Breast epithelium (tissue), 4 donors: ENCODE measurements at places on chromosomes 6 and 20.
A peak's percentile ranks its signal among the peaks of the same experiment; 100 is the strongest.

DNA sequence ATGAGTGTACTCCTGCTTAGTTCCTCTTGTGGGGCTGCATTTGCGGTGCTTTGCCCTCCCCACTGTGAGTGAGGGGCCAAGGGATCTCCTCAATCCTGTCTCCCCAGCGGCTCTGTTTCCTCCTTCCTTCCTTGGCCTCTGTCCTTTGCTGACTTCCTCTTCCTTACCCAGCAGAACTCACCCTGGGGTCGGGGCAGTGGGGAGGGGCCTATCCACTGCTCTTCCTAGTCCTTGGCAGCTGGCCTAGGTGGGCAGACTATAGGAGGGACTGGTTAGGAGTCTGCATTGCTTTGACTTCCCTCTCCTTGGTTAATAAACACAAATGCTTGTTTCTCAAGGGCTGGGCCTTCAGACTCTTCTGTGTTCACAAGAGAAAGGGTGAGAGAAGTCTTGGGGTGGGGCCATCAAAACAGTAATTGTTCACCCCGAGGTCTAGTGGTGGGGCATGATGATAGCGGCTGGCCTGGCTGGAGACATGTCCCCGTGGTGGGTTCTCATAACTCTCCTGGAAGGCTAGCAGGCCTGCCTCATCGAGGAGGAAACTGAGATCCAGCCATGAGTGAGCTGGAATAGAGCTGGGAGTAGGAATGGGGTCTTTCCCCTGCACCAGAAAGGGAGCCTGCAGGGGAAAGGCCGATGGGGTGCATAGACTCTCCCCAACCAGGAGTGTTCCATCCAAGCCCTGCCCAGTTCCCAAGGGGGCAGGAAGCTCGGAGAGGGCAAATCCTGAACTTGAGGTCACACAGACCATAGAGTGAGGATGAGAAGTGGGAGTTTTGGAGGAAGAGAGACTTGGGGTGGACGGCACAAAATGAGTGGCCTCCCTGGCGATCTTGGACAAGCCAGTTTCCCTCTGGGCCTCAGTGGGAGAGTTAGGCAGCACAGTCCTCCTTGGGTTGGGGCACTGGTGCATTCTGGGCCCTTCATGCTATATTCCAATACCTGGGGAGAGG, 12.7 kb downstream of the FAM110A start:
- no peak for DNase-seq

DNA sequence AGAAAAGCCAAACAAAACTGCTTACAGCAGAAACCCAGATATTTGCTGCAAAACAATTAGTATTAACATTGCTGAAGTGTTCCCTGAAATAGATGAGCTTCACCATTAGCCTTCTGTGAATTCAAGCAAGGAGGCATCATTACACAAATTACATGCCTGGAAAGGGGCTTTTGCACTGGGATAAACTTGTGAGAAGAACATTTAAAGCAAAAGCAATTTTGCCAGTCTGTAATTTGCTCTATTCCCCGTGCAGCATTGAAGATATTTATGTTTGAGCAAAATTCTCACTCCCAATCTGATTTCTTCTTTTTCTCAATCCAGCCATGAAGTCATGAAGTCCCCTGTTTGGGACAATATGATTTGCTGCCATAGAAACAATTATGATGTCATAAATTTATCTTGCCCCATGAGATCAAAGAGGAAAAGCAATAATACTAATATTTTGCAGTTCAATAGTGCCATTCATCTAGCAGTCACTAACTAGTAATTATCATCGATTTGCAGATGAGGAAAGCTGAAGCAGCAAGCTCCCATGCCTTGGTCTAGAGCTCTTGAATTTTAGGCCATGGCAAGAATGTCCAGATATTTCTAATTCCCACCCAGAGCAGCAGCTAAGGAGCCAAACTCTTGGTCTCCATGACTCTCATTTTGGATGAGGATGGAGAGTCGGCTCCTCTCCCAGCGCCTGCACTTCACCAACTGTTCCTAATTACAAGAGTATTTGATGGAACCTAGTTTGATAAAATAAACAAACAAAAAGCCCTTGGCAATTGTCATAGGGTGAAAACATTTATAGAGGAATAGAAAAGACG, 49.5 kb upstream of the CCN6 start:
- no peak for DNase-seq

- DNase-seq: no peak
These were observed 91.5 kb downstream of the HIVEP2 start for GRCh38 chr6:142853244-142854180.

- no peak for DNase-seq
These were observed 54.1 kb upstream of the EXOC2 start for GRCh38 chr6:747028-747427.

DNA sequence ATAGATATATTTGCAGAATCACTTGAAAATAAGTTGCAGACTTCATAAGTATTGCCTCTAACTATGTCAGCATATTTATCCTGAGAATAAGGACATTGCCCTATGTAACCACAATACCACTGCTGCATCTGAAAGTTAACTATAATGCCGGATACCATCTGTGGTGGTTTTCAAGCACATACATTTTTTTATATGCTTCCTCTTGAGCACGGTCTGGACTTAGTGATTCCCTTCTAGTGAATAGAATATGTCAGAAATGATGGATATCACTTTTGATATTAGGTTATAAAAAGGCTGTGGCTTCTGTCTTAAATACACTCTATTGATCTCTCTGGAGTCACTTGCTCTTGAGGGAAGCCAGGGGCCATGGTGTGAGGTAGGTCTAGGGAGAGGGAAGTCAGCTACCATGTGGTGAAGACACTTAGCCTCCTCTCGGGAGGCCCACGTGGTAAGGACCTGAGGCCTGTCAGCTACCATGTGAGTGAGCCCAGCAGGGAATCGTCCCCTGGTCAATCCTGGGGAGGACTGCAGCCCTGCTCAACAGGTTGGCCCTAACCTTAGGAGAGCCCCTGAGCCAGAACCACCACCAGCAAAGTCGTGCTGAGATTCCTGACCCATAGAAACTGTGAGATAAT, 57.5 kb downstream of the CCDC170 start:
- no peak for DNase-seq

DNA sequence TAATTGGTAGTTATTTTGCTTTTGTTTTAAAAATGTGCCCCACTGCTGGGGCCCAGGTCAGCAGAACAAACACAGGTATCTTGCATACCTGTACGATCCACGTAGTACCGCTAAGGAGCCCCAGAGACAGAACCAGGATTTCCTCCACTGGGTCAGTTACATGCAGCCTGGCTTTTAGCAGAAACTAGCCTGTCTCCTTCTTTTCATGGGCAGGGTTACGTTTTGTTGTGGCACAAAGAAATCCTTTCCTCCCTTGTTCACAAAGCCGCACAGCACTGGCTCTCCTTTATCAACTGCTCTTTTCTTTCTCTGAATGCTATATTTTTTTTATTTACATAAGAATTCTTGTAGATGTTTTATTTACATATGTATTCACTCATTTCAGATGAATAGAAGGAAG, 190.3 kb upstream of the POU3F2 start:
- no peak for DNase-seq

- no peak for DNase-seq
These were observed 155.5 kb upstream of the RNF24 start for GRCh38 chr20:4170621-4171537.

DNA sequence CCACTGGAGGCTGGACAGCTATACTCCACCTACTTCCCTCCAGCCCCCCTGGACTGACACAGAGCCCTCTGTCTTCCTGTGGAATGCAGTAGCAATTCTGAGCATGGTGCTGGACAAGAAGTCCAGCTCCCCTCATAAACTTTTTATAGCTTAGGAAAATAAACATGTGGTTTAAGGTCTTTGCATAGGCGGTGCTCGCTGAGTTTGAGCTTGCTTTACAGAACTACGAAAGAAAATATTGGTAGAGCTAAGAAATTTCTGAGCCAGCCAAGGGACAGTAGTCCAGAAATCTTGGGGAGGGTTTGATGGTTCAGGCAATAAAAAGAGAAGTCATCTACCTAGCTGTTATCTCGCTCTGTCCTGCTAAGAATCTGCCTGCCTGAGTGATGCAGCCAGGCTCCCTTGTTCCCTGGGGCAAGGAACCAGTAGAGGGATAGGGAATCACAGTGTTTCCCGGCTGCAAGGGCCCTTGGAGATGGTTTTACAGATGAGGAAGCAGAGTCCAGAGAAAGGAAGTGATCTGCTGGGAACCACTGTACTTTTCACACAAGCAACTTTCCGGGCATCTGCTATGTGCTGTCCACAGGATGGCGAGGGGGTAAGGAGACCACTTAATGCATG, 343.4 kb downstream of the CDC5L start:
- DNase-seq: no peak

- DNase-seq: no peak
These were observed 80.7 kb downstream of the UST start for GRCh38 chr6:148827416-148828045.

- peak; percentile 67 for DNase-seq
These were observed at the start of gene PLEKHG1 for GRCh38 chr6:150599199-150600009. Gene PLEKHG1, plus strand, starts transcription at chr6:150599885. Its CDS starts 133,797 bp downstream, at chr6:150733682.

DNA sequence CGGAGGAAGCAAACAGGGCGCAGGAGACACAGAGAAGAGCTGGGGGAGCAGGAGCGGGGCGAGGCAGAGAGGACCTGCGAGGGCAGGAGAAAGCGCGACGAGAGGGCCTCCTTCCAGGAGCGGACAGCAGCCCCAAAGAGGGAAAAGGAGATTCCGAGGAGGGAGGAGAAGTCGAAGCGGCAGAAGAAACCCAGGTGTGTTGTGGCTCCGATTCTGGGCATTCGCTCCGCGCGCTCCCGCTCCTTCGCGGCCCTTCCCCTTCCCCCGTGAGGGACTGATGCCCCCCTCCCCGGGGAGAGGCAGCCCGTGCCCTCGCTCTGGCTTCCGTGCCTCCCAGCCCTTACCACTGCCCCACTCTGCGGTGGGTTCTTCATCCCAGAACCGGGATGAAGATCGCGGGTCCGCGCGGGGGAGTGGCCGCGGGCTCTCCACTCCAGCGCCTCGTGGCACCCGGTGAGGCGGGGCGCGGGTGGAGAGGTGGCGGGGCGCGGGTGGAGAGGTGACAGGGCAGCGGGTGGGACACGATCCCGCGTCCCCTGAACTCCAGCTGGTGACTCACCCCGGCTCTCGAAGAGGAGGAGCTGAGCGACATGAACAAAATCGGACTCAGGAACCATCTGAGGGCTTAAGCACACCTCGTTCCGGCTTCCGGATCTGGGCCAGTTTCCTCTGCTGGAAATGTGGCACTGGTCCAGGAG, 22.4 kb downstream of the TMC2 start:
- no peak for DNase-seq

DNA sequence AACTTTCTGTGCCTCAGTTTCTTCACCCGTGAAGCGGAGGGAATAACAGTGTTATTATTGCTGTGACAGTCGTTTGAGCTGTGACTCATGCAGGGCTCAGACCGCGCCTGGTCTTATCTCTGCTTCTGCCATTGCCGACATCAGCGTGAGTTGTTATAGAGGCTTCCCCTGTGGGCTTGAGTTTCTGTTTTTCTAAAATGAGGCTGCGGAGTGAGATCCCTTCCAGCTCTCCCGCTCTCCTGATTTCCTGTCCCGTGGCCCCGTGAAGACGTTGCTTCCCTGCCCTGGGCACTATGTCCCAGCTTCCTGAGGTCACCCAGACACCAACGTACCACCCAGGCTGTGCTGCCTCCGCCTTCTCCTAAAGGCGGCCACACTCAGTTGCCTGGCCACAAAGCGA, 278.5 kb downstream of the BMP7 start:
- DNase-seq: no peak

GRCh38 chr20:52096117-52096516, 95.5 kb downstream of the ZFP64 start:
- no peak for DNase-seq
